Liver (tissue), 10 donors: ENCODE measurements at places on chromosomes 12 and 14. TPM values are rescaled to one million over a fixed set of nuclear protein-coding genes. Genes with fewer than 3 reads are reported as not detected.

The SLC25A21 gene
- 0.13 TPM for polyA plus RNA-seq

The MEG3 gene
- polyA plus RNA-seq: 12.3 TPM

The MUCL1 gene
- polyA plus RNA-seq: not detected

The ACRBP gene
- 0.80 TPM for polyA plus RNA-seq

The REC8 gene
- polyA plus RNA-seq: 3.8 TPM

The FGF6 gene
- polyA plus RNA-seq: not detected

The TTC9 gene
- 0.31 TPM for polyA plus RNA-seq

The BBS10 gene
- polyA plus RNA-seq: 2.5 TPM

The ENDOU gene
- not detected for polyA plus RNA-seq

The SDS gene
- polyA plus RNA-seq: 85.3 TPM

The BMAL2 gene
- 1.4 TPM for polyA plus RNA-seq

The AICDA gene
- polyA plus RNA-seq: not detected

The ASPG gene
- polyA plus RNA-seq: 158 TPM

The SOX5 gene
- 2.3 TPM for polyA plus RNA-seq
